Heart left ventricle (tissue), 16 donors: ENCODE measurements at places on chromosomes 4 and X.

- no peak for DNase-seq
These were observed 133.3 kb downstream of the SPCS3 start for GRCh38 chr4:176453079-176453478.

- DNase-seq, result no peak
These were observed 380.6 kb upstream of the SPOCK3 start for GRCh38 chr4:167614866-167615265.

DNA sequence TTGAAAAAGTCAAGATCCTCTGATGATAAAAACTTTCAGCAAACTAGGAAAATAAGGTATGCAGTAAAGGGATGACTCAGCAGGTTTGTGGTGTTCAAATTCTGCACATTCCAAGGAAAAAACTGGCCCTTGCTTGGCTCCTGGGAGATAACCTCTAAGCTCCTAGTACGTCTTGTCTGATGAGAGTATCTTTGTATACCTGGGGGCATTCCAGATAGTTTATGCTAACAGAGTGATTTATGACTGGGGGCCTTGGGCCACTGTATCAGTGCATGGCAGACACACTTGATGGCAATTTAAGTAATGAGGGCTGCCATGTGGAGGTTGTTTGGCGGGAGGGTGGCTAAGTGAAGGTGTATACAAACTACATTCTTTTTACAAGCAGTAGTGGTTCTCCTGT is 56.9 kb downstream of the NSG1 start:
- DNase-seq, result no peak

GRCh38 chr4:140807491-140808252 is 51.5 kb upstream of the TBC1D9 start:
- DNase-seq, result no peak

DNA sequence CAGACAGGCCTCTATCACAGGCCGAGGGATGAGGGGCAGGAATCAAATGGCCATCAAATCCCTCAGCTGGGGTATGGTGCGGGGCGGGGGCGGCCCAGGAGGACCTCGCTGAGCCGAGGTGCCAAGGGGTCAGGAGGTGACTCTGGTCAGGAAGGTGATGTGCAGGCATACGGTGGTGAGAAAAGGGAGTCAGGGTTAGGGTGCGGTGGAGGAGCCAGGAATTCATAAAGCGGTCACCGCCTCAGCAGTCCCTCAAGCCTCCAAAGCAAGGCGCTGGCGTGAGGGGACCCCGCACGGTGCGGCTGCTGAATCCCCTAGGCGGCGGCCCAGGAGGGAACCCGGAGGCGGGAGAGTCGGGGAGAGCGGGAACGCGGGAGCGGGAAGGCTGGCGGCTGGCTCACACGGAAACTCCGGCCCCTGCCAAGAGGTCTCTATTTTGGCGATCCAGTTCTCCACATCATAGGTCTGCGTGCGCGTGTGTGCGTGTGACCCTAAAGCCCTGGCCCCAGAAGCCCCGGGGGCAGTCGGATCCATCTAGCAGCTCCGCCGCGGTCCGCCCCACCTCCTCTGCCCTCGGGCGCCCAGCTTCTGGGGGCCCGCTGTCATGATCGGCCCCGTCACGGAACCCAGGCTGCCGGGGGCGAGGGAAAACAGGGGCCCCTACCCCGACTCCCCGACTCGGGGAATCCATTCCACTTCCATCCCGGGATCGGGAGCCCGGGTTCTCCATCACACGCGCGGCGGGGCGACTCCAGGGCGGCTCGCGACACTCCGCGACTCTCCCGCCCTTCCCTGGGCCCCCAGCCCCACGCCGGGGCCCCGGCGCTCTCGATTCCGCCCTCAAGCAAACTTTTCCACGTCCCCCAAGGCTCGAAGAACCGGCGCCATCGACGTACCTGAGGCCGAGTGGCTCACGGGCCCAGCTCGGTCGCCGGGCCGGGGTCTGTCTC is 593 bp downstream of the ELF4 start:
- no peak for DNase-seq

- DNase-seq, result no peak
These were observed 51.7 kb upstream of the CHRDL1 start for GRCh38 chrX:110847334-110847733.

- DNase-seq, result no peak
These were observed 903.6 kb downstream of the RPA4 start for GRCh38 chrX:97787311-97787710.

- no peak for DNase-seq
These were observed 96.4 kb upstream of the PDE5A start for GRCh38 chr4:119725011-119725410.

GRCh38 chr4:15336410-15337167 is 91.2 kb upstream of the C1QTNF7 start:
- DNase-seq, result no peak

DNA sequence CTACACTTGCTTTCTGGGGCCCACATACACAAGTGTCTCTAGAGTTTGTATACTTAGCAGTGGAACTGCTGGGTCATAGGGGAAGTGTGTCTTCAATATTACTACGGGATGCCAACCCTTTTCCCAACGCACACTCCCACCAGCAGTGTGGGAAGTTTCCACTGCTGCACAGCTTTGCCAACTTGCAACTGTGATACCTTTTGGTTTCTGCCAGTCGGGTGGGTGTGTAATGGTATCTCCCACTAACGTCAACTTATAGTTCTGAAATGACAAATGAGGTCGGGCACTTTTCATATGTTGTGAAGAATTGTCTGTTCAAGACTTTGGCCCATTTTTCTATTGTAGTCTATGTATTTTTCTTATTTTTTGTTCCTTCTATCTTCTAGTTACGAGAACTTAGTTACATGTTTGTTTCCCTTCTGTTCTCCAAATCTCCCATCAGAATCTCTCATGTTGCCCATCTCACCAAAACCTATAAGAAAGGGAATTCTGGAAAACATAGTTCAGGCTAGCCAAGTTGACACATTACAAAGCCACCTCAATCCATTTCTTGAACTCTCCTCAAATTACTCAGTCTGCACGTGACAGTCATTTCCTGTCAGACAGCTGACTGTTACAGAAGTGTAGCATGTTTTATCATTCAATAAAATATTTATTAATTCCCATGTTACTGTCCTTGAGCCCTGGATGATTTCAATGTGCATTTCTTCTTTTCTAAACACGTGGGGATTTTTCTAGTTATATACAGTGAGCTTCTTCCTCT is 30.7 kb downstream of the PNMA6E start:
- DNase-seq, result no peak

GRCh38 chr4:157992038-157992705 is 180.7 kb downstream of the GASK1B start:
- DNase-seq, result peak; percentile 73

DNA sequence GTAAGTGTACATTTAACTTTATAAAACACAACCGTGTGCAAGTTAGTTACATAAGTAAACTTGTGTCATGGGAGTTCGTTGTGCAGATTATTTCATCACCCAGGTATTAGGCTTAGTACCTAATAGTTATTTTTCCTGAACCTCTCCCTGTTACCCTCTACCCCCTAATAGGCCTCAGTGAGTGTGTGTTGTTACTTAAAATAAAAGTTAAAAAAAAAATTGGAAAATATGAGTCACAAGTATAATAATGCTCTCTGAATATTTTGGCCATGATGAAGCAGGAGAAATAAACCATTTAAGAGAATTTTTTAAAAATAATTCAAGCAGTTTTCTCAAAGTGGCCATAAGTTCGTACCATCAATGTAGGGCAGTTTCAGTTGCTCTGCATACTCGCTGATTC is 105.1 kb upstream of the GRID2 start:
- DNase-seq, result no peak
